Smooth muscle cell of the umbilical artery (primary cell): ENCODE measurements at places on chromosomes 13 and 19. TPM values are rescaled to one million over a fixed set of nuclear protein-coding genes. Genes with fewer than 3 reads are reported as not detected.

The ATP8A2 gene
- under 0.01 and 0.05 TPM in 2 replicates for total RNA-seq

The FXYD5 gene
- 17.2 and 30.4 TPM in 2 replicates for total RNA-seq

The ADGRE1 gene
- not detected in 2 replicates for total RNA-seq

The TNFSF9 gene
- total RNA-seq: 0.14 and 0.30 TPM in 2 replicates

The NMRK2 gene
- not detected in 2 replicates for total RNA-seq

The AXL gene
- total RNA-seq: 118 and 345 TPM in 2 replicates

The METTL21C gene
- total RNA-seq: not detected in 2 replicates

The TTC9B gene
- total RNA-seq: not detected in 2 replicates

The ZNF534 gene
- not detected in 2 replicates for total RNA-seq

The S1PR4 gene
- total RNA-seq: under 0.01 TPM in 1 of 2 replicates, not detected in the other

The MIA gene
- not detected in 2 replicates for total RNA-seq

The CEACAM8 gene
- not detected in 2 replicates for total RNA-seq

The SPART gene
- 180 and 196 TPM in 2 replicates for total RNA-seq

The TBXA2R gene
- total RNA-seq: 0.89 and 2.2 TPM in 2 replicates

The AP2S1 gene
- total RNA-seq: 184 and 247 TPM in 2 replicates

The ZNF559 gene
- 9.2 and 13.7 TPM in 2 replicates for total RNA-seq

The CCL25 gene
- total RNA-seq: not detected in 2 replicates

The ELL gene
- 13.1 and 14.3 TPM in 2 replicates for total RNA-seq

The BLVRB gene
- 49.3 and 56.1 TPM in 2 replicates for total RNA-seq

The C13orf46 gene
- total RNA-seq: 0.59 and 1.8 TPM in 2 replicates

The IGFL3 gene
- 0.55 and 2.4 TPM in 2 replicates for total RNA-seq

The PRTN3 gene
- total RNA-seq: not detected in 2 replicates

The ZNF256 gene
- 3.3 and 3.6 TPM in 2 replicates for total RNA-seq

The KLK14 gene
- total RNA-seq: not detected in 2 replicates

The PINLYP gene
- total RNA-seq: 0.30 and 0.69 TPM in 2 replicates

The PDX1 gene
- not detected in 2 replicates for total RNA-seq

The SIGLEC14 gene
- not detected in 2 replicates for total RNA-seq

The SHC2 gene
- 0.78 and 1.8 TPM in 2 replicates for total RNA-seq

The STAP2 gene
- total RNA-seq: 1.2 and 3.0 TPM in 2 replicates

The KCNC3 gene
- total RNA-seq: under 0.01 and 0.14 TPM in 2 replicates

The KL gene
- under 0.01 TPM in 1 of 2 replicates, not detected in the other for total RNA-seq

The PLIN4 gene
- total RNA-seq: 0.09 TPM in 1 of 2 replicates, not detected in the other

The CRTC1 gene
- total RNA-seq: 3.6 TPM in 2 replicates

The ZBTB45 gene
- 4.8 and 8.5 TPM in 2 replicates for total RNA-seq

The GAS6 gene
- 393 and 432 TPM in 2 replicates for total RNA-seq

The CGB8 gene
- total RNA-seq: not detected in 2 replicates

The IL12RB1 gene
- total RNA-seq: under 0.01 and 0.09 TPM in 2 replicates
